ENCODE measurements at places on chromosomes 16 and 17.

GRCh38 chr16:66091471-66091891 is 275.0 kb upstream of the CDH5 start:
- DNase-seq, result no peak

DNA sequence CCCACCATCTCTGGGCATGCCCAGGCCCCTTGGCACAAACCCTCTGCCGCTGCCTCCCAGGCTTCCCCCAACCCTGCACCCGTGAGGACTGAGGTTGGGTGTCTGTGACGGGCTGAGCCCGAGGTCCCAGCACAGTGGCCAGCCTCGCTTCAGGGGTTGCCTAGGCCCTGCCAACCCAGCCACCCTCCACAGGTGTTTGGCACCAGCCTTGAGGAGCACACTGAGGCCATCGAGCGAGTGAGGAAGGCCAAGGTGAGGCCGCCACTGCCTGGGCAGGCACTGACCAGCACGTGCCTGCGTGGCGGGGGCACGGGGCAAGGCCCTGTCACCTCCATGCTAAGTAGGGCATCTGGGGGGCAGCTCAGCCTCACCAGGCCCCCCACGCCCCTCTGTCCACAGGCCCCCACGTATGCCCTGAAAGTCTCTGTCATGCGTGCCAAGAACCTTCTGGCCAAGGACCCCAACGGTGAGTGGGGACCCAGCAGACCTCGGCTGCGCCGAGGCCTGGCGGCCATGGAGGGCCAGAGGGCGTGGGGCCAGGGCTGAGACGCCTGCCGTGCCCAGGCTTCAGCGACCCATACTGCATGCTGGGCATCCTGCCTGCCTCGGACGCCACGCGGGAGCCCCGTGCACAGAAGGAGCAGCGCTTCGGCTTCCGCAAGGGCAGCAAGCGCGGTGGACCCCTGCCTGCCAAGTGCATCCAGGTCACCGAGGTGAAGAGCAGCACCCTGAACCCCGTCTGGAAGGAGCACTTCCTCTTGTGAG is 7.5 kb downstream of the BAIAP3 start:
- DNase-seq, result no peak

- DNase-seq, result no peak
Observed at GRCh38 chr16:7534749-7535148, 202.1 kb downstream of the RBFOX1 start.

DNA sequence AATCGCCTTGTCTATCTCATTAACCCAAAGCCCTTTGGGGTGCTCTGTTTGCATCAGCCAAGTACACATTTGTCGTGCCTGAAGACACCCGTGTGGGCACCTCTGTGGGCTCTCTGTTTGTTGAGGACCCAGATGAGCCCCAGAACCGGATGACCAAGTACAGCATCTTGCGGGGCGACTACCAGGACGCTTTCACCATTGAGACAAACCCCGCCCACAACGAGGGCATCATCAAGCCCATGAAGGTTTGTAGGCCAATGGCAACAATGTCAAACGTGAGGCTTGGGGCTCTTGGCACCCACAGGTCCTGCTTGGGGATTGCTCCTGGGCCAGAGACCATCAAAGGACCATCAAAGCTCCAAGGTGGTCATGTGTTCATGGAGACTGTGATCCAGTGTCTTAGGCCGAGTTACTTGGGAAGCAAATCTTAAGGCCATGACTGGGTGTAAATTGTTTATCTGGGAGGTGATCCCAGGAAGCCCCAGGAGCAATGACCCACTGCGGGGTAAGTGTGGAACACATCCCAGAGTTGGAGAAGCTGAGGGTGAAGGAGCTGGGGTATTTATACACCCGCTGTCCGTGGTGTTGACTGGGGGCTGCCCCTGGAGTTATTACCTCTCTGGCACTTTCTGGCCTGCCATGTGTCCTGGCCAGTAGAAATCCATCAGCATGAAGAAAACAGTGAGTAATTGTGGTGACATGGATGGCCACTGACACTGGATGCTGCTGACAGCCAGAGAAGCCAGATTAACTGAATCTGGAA is 24.0 kb downstream of the CDH5 start:
- DNase-seq, result no peak

- no peak for DNase-seq
Observed at GRCh38 chr16:84684592-84684965, 15.2 kb upstream of the USP10 start.

DNA sequence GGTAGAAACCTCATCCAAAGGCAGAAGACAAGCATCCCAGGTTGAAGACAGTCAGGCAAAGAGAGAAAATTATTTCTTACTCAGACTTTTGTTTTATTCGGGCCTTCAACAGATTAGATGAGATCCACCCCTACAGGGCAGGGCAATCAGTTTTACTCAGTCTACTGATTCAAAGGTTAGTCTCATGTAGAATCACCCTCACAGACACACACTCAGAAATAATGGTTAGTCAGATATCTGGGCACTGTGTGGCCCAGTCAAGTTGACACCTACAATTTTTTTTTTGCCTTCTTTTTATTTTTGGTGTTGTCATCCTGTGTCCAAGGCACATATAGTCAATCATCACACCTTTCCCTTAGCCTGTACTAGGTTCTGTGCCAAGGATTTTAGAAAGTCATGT is 729.8 kb downstream of the WWOX start:
- no peak for DNase-seq

DNA sequence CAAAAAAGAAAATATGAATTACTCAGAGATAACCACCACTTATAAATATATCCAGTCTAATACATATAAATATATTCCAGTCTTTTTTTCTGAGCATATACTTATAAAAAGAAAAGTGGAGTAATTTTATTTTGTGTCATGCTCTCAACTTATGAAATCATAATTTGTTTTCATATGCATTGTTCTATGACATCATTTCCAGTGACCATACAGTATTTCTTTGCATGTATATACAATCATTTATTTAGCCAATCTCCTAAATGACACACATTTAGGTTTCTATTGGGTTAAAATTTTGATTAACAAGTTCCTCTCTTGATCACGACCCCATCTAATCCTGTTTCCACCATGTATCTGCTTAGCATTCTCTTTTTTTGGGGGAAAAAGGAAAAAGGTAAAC is 16.4 kb upstream of the NDEL1 start:
- no peak for DNase-seq

DNA sequence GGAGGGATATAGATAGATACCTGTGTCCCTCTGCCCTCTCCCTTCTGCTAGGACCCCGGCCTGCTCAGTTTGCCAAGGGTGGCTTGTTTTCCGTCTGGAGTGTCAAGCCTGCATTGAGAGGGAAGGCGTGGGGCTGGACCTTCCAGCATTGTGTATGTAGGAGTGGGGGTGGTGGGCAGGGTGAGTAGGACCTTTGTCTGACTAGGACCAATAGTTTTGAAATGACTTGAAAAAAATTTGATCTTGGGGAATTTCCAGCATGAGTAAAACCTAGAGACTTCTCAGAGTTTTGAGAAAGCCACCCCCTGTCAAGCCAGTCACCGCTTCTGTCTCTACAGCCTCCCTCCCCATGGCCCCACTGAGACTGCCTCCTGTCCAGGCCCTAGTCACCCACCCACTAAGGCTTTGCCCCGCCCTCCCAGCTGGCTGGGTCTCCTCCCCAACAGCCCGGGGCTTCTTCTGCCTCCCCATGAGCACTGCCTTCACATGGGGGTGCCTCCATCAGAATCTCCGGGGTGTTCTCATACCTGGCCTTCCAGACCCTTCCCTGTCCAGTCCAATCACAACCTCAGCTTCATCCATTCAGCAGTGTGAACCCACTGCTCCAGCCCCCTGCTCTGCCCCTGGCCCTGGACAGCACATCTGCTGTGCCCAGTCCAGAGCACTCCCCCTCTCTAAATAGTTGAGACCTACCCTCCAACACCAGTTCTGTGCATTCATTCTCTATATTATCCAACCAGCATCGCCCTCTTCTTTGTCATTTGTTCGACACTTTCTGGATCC is 207.0 kb downstream of the MSI2 start:
- DNase-seq, result no peak

- DNase-seq, result peak; percentile 49
Observed at GRCh38 chr16:89297910-89298545, 80.5 kb downstream of the ZNF778 start.

DNA sequence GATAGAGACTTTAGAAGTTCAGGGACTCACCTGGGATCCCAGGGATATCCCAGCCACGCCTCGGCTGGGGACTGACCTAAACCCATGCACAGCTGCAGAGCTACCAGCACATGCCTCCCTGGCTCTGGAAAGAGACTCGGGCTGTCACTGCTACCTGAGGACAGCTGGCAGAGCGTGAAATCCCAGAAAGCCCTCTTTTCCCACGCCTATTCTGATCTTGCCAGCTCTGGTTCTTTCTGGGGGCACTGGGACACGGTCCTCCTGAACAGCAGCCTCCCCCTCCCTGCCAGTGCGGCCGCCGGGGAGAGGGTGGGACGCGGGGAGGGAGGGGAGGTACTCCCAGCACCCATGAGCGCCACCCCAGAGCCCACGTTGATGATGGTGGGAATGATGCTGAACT is 10.8 kb downstream of the P2RX5 start:
- no peak for DNase-seq

GRCh38 chr16:68575082-68575481 is 36.0 kb downstream of the ZFP90 start:
- no peak for DNase-seq

- no peak for DNase-seq
Observed at GRCh38 chr16:27402569-27402963, 592 bp downstream of the IL21R start.

- DNase-seq, result no peak
Observed at GRCh38 chr17:67601897-67602296, 115.8 kb upstream of the NOL11 start.

GRCh38 chr17:41544491-41544892 is 16.4 kb upstream of the KRT19 start:
- no peak for DNase-seq

- DNase-seq, result no peak
Observed at GRCh38 chr17:83053021-83053681, 26.3 kb upstream of the METRNL start.

GRCh38 chr16:76653390-76654026 is 376.3 kb downstream of the CNTNAP4 start:
- DNase-seq, result no peak

GRCh38 chr17:79985943-79986391 is 49.7 kb downstream of the TBC1D16 start:
- DNase-seq, result no peak

Measured in GF-D8 (cell line).